AG08396 (cell line): ENCODE measurements at places on chromosomes 11 and 22.
A peak's percentile ranks its signal among the peaks of the same experiment; 100 is the strongest.

- peak; percentile 81 for DNase-seq
Observed at GRCh38 chr11:64553554-64554201, 37.3 kb upstream of the SLC22A12 start.

DNA sequence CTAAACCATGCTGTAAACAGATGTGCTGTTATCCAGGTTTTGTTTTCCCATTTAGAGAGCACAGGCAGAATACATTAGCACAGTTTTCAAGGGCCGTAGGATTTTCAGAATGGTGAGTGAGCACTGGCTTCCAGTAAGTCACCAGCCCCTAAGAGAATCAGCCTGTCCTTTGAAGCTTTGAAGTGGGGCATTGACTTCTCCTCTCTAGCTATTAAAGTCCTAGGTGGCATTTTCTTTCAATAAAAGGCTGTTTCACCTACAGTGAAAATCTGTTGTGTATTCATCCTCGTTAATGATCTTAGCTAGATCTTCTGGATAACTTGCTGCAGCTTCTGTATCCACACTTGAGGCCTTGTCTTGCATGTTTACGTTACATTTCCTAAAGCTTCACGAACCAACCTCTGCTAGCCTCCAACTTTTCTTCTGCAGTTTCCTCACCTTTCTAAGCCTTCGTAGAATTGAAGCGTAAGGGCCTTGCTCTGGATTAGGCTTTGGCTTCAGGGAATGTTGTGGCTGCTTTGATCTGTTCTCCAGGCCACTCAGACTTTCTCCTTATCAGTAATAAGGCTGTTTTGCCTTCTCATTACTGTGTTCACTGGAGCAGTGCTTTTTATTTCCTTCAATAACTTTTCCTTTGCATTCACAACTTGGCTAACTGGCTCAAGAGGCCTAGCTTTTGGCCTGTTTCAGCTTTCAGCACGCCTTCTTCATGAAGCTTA lies 15.5 kb downstream of the CECR2 start:
- no peak for DNase-seq

DNA sequence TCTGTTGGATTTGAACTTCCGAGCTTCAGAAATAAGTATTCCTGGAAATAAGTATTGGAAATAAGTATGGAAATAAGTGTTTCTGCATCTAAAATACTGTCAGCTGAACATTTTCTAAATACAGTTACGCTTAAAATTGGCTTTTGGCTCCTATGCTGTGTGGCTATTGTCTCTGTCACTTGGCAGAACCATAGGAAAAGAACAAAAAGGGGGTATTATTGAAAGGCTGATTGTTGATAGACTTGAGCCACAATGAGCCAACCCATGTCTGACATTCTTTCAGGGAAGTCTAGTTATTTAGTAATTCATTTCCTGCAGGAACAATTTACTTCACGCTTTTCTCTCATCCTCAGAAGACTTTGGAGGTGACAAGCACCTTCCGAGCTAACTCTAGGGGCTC lies 32.5 kb upstream of the LARGE1 start:
- DNase-seq = no peak

- no peak for DNase-seq
Observed at GRCh38 chr22:17035246-17035645, 27.2 kb upstream of the GAB4 start.

GRCh38 chr11:109785198-109785597 lies 308.0 kb upstream of the ZC3H12C start:
- no peak for DNase-seq

GRCh38 chr11:125218336-125218735 lies 53.8 kb downstream of the PKNOX2 start:
- no peak for DNase-seq

- DNase-seq = no peak
Observed at GRCh38 chr22:48869161-48869560, 958.5 kb downstream of the BRD1 start.

DNA sequence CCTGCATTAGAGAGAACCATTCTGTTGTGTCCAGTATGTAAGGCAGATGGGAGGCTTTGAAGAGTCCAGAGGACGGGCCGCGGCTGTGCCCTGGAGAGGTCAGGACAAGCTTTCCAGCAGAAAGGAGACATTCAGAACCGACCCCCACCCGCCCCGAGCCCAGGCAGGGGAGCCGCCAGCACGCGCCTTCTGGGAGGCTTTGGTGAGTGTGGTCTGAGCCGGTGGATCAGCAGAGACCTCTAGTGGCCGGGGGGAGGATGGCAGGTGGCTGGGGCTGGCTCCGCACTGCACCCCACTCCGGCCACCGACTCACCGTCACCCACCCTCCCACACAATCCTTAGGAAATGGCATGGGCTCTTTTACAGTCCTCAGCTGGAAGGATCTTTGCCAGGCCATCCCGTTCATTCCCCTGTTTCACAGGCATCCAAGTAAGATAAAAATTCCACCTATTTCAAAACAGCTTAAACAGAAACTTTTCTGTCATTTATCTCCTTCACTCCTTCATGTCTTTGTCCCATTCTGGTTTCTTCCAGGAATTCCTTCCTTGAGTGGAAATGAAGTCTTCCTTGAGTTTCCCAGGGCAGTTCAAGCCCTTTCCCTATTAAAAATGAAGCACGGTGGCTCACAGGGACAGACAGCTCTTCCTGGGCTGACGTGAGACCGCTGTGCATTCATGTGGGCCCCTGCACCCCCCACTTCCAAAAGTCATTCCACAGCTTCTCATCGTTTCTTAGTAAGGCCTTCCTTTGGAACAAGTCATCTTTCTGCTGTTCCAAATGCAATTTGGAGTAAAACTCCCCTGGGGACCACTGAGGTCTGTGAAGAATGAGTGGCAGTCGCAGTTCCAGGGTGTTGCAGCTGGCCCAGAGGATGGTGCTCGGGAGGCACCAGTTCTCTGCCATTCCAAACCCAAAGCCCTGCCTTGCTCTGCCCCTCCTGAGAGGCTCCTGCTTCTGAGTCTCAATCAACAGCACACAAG lies 91.0 kb downstream of the FEZ1 start:
- peak; percentile 84 for DNase-seq

DNA sequence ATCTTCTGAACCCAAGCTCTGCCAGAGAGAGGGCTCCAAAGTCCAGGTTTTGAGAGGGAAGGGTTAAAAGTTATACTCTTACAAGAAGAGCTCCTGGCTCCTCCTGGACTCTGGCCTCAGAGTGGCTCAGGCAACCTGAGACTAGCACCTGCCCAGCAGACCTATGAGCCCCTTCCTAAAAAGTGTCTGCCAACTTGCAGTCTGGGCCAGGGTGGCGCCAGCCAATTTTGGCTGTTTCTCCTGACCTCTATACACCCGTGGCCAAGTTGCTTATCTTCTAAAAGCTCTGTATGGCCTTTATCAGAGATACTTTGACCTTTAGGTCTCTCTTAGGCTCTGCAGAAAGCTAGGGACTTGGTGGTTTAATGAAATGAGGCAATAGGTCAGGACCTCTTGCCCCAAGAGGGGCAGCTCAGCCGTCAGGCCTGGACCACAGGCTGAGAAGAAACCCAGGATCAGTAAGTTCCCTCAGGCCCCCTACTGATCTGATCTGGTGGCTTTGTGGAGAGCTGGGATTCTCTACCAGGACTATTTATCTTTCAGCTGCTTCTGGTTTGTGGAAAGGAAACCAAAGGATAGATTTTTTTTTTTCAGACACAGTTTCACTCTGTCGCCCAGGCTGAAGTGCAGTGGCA lies 10.3 kb upstream of the UCP3 start:
- no peak for DNase-seq

DNA sequence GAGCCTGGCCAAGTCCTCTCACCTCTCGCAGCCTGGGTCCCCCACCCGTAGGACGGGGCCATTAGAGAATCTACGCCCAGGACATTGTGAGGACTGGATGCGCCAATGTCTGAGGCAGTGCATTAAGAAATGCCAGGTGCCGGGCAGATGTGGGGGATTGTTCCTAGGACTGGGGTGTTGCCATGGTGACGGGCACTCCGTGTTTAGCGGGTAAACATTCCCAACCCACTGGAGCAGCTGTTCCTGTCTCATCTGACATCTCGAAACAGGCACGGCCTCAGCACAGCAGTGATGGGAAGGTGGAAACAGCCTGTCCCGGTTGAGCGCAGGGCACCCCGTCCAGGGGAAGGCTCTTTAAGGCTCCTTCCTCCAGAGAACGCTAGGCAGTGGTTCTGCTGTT lies 99.6 kb upstream of the RTL6 start:
- DNase-seq = peak; percentile 41

GRCh38 chr11:78711735-78712134 lies 137.1 kb upstream of the NARS2 start:
- no peak for DNase-seq

DNA sequence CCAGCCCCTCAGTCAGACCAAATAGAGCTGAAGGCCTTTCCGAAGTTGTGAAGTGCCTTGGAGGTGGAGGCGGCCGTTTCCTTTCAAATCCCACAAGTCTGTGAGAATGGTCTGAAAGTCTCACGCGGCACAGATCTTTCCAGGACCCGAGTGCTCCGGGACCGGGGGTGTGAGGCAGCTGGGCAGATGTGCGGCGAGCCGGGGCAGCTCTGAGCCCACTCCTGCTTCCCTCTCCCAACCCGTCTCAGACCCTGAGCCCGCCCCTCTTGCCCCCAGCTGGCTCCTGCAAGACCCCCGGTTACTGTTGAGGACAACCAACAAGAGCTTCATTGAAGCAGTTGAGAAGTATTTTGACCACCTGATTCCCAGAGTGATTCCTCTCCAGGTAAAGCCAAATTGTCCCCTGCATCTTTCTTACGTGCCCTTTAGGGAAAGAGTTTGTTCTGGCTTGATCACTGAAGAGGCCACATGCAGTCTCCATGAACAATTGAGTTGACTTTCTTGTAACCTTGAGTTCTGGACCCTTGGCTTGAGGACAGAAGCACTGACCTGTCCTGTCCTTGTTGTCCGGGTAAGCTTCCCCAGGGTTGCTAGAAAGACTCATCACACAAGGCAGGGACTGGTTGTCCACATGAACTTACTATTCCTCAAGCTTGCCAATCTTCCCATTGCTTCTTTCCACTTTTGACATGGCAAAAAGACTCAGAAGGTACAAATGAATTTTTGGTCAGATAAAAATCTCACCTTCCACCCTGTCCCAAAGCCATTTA lies 7.5 kb downstream of the GLB1L3 start:
- DNase-seq = no peak
